ENCODE measurements at places on chromosomes 11 and 22.

- DNase-seq, result peak; percentile 29
Observed at GRCh38 chr11:44949160-44950030, 1.3 kb downstream of the TP53I11 start.

DNA sequence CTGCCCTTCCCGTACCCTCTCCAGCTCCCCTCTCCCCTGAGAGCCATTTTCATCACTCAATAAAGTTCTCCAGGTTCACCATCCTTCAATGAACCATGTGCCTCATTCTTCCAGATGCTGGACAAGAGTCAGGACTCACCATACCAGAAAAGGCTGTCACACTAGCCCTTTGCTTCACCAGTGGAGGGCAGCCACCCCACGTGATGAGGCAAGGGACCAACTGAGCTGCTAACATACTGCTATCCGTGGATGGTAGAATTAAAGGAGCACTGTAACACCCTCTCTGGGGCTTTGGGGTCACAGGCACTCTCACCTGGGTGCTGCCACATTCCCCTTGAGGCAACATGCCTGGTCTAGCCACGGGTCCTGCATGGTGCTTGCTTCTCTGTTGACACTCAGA lies 13.1 kb upstream of the OR5I1 start:
- DNase-seq, result no peak

GRCh38 chr11:70595452-70595851 lies 197.1 kb downstream of the CTTN start:
- no peak for DNase-seq

DNA sequence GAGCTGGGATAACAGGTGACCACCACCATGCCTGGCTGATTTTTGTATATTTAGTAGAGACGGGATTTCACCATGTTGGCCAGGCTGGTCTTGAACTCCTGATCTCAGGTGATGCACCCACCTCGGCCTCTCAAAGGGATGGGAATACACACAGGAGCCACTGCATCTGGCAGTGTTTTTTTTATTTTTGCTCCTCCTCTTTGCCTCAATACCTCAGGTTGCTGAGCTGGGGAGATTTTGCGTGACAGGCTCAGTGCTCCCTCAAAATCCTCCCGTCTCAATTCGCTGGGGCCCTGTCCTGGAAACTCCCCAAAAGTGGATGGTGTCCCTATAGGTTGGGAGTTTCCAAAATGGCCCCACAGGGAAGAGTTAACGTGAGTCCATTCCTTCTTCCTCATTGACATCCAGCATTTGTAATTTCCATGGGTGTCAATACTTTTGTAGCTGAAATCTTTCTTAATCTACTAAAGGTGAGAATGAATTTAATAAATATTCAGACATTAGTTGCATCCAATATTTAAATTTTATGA lies 71.8 kb downstream of the GGTLC2 start:
- DNase-seq, result no peak

GRCh38 chr11:44300844-44301563 lies 8.9 kb downstream of the ALX4 start:
- peak; percentile 23 for DNase-seq

GRCh38 chr22:33542153-33542552 lies 378.1 kb downstream of the LARGE1 start:
- no peak for DNase-seq

DNA sequence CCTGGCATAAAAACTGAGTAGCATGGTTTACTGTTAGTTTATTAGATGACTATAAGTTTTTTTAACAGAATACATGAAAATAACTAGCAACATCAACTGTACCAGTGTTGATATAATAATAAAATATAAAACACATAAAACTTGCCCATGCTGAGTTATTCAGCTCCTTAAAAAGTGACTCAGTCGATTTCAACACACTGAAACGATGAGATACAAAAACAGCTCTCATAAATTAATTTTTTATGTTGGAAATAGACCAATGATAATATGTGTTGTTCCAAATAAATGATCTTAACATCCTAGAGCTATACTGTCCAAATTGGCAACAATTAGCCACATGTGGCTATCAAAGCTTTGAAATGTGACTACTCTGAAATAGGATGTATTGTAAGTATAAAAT lies 15.9 kb downstream of the PDGFD start:
- DNase-seq, result peak; percentile 78

DNA sequence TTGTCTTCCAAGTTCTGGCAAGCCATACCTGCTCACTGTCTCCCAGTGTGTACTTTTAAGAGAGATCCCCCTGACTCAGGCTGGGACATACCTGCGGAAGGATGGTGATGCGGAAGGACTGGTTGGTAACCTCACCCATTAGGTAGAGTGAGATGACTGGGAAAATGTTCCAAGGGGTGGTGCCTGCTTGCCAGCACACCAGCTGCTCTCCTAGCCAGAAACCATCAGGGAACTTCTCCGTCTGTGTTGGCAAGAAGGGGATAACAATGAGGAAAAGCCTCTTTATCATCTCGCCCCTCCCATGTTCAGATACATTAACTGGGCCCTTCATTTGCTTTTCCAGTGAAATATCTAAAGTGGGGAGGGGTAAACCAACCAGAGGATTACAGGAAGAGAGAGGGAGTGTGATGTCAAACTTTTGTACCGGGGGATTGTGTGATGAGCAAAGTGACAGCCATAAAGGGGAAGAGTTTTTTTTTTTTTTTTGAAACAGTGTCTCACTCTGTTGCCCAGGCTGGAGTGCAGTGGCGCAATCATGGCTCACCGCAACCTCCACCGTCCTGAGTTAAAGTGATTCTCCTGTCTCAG lies at the start of gene BACE1-AS:
TSS of gene BACE1-AS (plus strand) at position 538 of the 588 bp plus-strand sequence.
- DNase-seq, result no peak

DNA sequence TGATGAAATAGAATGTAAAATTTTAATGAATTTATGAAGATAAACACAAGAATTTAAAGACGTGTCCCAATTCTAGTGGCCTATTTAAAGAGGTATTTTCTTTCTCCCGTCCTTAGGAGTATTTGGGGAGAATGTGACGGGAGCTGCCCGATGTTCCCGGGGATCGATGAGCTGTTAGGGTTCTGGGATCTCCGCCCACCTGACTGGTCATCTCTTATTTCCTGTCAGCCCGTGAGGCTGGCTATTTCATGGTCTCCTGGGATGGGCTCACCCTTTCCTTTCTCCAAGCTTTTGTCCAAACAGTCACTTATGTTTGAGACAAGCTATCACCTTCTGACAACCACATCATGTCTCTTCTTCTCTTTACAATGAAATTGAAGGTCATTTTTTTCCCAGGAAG lies 16.9 kb upstream of the CLMP start:
- peak; percentile 26 for DNase-seq

DNA sequence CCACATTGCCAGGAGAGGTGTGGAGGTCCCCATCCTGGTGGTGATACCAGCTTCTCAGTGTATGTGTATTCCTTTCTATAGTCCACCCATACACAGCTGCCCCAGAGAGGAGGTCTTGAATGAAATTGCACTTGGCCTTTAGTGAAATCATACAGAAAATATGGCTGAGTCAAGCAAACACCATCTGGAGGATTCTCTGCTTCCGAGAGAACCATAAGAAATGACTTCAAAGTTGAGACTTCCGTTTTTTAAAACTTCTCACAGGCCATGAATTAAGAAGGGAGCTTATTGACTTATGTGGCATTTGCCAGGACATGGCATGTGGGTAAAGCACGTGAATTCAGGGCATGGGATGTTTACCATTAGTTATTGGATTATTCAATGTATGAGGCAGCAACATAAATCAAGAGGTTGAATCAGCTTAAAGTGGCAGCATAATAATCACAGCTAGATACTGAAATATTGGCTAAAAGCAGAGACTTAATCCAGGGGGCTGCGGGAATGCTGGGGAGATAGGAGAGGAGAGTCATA lies 119.1 kb upstream of the MTNR1B start:
- no peak for DNase-seq

All from fibroblast of skin of right biceps (primary cell).